ENCODE measurements at places on chromosomes 12 and 14. TPM values are rescaled to one million over a fixed set of nuclear protein-coding genes. Genes with fewer than 3 reads are reported as not detected.

Gene GNB3
- polyA plus RNA-seq: 3.7 TPM

Gene HOXC4
- polyA plus RNA-seq: 2.8 TPM

Gene LTBR
- 90.4 TPM for polyA plus RNA-seq

Gene LBHD2
- not detected for polyA plus RNA-seq
